CD4-positive, alpha-beta T cell treated with Interleukin-4 for 1 hour (primary cell): ENCODE measurements at places on chromosomes 1 and 21.
A peak's percentile ranks its signal among the peaks of the same experiment; 100 is the strongest.

DNA sequence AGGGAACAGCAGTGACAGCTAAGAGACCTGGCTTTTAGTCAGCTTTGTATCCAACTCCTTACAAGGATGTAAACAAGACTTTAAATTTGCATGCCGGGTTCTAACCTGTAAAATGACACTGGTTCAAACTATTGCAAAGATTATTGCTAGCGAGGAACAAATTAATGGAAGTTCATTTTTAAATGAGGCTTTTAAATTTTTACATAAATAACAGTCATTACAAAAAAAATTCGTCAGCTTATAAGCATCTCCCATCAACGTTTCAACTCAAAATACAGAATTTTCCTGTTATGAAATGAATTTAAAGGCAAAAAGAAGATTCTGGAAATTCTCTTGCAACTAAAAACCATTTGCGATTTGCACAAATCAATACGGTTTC is 668 bp downstream of the KIF14 start:
- DNase-seq, result no peak

DNA sequence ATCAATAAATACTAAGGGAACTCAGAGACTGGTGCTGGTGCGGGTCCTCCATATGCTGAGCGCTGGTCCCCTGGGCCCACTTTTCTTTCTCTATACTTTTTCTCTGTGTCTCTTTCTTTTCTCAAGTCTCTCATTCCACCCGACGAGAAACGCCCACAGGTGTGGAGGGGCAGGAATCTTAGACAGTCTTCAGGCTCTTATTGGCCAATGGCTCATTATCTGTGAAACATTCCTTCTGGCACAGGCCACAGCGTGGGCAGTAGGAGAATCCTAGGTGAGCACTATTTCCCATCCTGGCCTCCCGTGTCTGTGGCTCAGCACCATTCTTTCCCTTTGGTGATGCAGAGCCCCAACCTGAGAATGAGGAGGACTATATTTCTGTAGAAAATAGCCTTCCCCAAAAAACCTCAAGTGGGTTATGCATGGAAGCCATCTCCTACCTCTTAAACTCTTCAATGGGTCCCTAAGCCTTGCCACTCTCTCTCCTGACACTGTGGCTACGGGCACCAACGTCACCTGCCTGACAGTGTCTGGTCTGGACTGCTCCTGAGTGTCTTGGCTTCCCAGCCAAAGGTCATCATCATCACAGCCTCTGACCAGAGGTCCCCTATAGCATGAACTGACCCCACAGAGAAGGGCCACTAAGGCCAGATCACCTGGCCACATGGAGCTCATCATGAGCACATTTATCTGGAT is 6.2 kb upstream of the SLAMF1 start:
- no peak for DNase-seq

GRCh38 chr1:8340448-8340847 is 22.5 kb downstream of the SLC45A1 start:
- no peak for DNase-seq

- DNase-seq, result no peak
Observed at GRCh38 chr1:179318491-179318890, 24.9 kb downstream of the SOAT1 start.

GRCh38 chr1:240109130-240109529 is 17.4 kb downstream of the FMN2 start:
- no peak for DNase-seq

GRCh38 chr1:180926164-180926981 is 13.7 kb downstream of the KIAA1614 start:
- DNase-seq, result no peak

DNA sequence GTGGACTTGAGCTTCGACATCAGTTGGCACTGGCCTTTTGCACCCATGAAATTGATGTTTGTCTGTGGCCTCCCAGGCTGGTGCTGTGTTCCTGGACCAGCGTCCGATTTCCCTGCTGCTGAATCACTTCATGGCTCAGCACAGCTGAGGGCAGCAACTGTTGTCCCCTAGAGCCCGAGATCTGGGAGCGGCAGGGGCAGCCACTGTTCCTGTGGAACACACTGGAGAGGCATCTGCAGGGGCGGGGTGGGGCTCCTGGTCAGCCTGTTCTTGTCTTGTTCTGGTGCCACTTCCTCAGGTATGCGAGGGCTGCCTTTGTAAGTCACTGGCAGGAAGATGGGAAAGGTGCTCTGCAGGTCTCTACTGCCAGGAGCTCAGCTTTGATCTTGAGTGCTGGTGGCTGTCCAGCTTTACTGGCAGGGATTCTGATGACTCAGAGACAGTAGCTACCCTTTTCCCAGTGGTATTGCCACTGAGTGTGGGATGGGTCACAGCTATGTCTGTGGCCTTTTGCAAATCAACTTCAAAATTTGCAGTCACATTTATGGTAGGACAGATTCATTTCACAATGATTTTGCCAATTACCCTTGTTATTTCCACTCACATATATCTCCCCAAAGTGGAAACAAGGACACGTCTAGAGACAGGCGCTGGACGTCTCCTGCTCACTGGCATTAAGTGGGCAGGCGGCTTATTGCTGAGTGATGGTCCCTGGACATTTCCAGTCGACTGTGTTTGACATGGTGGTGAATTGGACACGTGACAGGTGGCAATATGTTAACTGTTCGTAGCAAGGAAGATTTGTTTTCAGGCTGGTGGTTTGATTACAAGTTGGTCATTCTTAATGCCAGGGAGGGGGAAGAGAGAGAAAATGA is 15.3 kb downstream of the AGPAT3 start:
- DNase-seq, result no peak

DNA sequence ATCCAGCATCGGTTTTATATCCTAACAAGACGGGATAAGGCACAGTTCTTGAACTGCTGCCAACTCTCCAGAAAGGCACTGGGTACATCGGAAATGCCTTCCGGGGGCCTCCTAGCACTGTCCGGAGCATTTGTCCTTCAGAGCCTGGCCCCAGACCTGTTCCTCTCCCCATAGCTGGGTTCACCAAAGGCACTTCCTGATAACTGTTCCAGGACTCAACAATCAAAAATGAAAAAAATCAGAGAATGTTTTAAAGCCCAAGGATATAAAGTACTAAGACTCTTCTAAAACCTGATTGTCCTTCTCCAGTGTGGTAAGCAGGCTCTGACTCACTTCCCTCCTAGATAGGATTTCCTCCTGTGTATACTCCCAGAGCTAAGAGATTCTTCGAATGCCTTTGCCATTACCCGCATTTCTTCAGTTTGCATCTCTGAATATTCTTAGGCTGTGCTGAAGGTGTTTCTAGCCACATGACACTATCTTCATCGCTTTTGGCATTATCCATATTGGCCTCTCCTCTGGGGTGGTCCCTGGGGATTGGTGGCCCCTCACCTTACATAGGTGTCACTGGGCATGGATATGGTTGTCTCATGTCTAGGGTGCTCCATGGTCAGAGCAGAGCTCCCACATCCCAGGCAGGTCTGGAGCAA is 112.9 kb downstream of the ZBTB18 start:
- DNase-seq, result no peak

GRCh38 chr1:9315411-9316079 is 22.9 kb downstream of the SPSB1 start:
- DNase-seq, result no peak

DNA sequence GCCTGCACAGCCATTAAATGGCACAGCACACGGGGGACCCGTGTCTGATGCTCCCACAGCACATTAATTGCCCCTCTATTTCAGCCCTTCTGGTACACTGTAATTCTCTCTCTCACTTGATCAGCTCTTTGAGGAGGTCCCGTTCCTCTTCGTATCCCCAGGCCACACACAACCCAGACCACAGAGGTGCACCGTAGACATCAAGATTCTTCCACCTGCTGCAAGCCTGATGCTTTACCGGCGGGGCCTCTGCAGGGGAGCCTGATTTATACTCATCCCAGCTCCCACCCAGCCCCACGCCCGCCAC is 759 bp downstream of the SMYD3 start:
- no peak for DNase-seq

- DNase-seq, result no peak
Observed at GRCh38 chr1:111190931-111191451, 9.5 kb downstream of the DENND2D start.

DNA sequence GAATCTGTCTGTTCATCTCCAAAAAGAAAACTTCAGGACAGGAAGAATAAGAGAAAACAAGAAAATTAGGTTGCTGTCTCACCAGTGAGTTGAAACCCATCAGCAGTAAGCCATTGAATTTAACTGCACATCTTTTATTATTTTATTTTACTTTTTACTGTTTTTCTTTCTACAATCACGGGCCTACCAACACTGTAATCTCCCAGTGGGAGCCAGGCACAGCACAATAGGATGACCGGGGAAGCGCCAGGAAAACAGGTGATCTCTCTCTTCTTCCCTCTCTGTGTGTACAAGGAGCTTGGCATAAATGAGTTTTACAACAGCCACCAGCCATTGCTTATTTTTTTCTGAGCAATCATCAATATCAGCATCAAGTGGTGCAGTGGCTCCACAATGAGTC is 113.1 kb upstream of the ESRRG start:
- no peak for DNase-seq

DNA sequence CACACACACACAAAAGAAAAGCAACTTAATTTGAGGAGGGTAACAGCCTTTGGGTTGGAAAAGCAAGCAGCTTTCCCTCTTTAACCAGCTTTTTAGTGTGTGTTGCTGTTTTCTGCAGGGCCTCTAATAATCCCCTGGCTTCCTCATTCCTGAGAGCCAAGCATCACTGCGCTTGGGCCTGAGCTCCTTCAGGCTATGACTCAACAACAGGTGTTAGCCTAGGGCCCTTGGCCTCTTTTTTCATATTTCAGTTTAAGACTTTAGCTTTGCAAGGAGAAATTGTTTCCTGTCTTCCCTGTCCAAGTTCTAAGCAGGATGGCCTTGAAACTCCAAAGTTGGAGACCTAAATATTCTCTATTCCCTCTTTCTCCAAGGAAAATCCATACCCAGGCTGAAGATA is 26.2 kb upstream of the SNX27 start:
- no peak for DNase-seq

DNA sequence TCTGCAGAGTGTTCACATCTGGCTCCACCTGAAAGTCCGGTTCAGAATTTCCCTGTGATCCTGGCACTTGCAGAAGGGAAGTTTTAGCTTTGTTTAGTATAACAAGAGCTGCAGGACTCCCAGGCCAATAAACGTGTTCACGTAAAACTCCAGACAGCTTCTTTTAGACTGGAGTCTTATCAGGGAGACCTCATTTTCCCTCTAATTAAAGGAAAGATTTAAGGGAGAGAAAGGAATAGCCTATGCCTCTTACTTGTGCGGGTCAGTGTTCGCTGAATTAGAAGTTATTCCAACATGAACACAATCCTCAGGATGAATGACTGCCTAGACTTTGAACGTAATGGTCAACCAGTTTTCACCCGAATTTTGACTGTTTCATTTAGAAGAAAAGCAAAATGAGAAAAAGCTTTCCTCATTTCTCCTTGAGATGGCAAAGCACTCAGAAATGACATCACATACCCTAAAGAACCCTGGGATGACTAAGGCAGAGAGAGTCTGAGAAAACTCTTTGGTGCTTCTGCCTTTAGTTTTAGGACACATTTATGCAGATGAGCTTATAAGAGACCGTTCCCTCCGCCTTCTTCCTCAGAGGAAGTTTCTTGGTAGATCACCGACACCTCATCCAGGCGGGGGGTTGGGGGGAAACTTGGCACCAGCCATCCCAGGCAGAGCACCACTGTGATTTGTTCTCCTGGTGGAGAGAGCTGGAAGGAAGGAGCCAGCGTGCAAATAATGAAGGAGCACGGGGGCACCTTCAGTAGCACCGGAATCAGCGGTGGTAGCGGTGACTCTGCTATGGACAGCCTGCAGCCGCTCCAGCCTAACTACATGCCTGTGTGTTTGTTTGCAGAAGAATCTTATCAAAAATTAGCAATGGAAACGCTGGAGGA is 202.1 kb upstream of the SGIP1 start:
- DNase-seq, result peak; percentile 79

GRCh38 chr1:117696561-117696960 is 90.7 kb downstream of the TENT5C start:
- DNase-seq, result no peak

DNA sequence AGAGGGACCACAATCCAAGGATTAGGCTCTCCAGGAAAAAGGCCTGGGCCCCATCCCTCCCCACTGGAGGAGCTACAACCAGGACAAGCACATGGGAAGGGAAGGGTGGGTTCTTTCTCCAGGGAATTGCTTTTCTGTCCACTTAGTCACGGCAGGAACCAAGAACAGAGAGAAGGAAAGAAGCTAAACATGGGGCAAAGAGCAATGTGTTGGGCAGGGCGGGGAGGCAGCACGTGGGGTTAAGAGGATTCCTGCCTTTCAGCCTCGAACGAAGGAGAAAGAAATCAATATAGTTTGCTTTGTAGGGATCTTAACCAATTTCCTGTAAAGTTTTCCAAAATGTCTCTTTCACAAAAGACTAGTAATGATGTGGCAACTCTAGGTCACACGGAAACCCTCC is 21.7 kb downstream of the ERI3 start:
- no peak for DNase-seq

DNA sequence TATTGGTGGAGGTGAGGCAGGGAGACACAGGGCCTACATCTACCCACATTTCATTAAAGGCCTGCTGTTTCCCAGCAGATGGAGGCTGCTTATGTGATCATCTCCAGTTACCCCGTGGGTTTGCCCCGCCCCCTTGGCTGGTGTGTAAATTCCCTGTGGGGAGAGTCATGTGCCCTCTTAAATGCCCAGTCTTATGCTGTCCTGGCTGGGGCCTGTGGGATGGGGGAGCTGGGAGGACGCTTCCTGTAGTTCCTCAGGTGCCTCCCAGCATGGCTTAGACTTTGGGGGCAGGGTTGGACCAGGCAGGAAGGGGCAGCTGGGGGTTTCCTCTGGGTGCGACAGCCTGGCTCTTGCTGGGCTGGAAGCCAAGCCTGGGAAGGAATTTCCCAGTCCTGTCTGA is 15.5 kb upstream of the CITED4 start:
- DNase-seq, result no peak

DNA sequence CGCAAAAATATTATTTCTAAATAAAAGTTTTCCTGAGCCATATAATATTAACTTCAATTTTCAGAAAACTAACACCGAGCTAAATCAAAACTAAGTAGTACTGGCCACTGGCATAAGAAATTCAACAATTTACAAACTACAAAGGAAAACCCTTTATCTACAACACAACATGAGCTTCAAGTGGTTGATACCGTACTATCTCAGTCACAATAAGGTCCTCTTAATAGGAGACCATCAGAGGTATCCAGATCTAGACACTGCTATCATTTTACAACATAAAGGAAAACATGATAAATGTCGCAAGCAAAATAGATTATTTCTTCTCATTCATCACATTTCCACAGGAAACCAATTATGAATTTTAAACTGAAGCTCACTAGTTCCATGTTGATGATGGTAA is 39.5 kb downstream of the GATAD2B start:
- DNase-seq, result no peak

DNA sequence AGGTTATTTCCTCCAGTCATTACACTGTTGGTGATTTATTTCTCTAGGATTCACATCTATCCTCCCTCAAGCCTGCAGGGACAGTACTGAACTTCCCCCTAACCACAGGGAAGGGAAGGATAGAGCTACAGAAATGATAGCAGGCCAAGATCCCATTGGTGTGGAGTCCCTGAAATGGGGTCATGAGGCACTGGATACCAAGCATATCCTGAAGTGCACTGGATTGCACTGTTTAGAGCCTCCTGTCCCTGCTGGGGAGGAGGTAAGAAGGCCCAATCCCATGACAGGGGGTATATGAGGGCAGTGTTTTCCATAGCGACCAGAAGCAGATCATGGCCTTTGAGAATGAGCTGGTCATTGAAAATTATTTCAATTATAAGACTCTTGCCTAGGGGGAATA is 56.8 kb downstream of the C1orf21 start:
- DNase-seq, result no peak
